Chondrocyte (in vitro differentiated cells): ENCODE measurements at places on chromosomes 2 and 18.

DNA sequence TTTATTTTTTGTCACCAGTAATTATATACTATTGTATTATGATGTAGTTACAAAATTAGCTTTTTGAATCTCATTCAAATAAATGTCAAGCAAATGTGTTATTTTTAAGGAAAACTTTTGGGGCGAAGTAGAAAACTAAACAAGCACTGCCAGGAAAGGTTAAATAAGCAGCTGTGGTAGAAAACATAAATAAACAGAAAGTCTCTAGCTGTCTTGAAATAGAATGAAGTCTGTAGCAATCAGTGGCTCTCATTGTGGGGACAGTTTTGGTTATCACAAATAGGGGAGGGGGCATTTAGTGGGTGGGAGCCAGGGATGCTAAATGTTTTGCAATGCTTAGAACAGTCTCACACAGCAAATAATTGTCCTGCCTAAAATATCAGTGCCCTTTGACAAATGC is 3.4 kb downstream of the INSIG2 start:
- no peak for DNase-seq

DNA sequence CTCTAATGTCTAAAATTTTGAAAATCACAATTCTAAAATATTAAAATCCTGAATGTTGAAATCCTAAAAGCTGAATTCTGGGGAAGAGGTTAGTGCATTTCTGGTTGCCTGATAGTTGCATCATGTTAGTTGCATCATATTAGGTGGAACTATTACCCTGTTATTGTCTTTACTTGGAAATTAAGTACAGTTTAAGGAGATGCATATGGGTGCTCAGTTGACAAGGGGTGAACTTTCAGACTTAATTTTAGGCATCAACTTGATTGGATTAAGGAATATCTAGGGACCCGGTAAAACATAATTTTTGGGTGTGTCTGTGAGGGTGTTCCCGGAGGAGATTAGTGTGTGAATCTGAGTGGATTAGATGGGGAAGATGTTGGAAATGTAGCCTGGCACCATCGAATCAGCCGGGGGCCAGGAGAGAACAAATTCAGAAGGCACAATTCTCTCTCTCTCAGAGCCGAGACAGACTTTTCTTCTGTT is 409.8 kb downstream of the PLCL1 start:
- DNase-seq = no peak

DNA sequence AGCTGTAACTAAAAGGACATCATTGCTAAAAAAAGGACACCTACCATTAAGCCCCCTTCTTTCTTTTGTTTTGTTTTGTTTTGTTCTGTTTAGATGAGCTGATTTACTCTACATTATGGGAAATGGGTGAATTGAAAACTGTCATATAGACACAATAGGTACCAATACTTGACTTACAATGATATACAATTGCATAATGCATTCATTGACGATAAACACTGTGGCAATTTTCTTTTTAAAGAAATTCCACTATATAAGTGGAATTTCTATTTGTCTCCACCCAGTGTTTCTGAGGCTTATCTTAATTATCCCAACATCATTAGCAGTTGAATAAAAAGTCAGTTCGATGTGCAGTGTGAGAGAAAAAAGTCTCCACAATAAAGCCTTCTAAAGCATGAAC is 282.1 kb downstream of the BCL2 start:
- DNase-seq = no peak

- DNase-seq = no peak
These were observed 66.6 kb downstream of the BCL2 start for GRCh38 chr18:63253014-63253413.

GRCh38 chr18:48161911-48162698 is 231.6 kb upstream of the SMAD2 start:
- no peak for DNase-seq

DNA sequence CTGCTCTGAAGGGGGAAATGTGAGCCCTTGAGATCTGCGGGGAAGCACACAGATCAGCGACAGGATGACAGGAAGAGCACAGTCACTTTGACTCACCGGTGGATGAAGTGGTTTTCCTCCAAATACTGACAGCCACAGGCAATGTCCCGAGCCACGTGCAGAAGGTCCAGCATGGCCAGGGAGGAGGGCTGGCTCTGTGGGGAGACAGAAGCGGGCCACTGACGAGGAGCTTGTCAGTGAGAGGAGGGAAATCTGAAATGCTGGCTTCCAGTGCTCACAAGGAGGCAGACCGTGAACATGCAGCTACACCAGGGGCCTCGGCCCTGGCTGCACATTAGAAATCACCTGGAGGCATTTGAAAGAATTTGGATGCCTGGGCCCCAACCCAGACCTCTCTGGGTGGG is 98.7 kb downstream of the CLIP4 start:
- DNase-seq = no peak

DNA sequence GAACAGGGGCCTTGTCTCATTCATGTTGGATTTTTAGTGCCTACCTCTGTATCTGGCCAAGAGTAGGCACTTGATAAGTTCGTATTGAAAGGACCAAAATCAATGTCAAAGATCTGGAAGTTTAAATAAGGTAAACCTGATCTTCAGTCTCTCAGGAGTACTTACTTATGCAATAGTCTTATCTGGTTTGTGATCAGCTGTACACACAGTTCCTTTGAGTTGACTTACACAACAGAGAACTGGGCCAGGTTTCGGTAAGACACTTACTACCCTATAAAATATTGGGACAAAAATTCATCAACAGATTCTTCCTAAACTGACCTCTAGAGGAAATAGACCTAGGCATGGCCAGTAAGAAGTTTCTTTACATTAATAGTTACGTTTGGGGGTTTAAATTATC is 113.6 kb upstream of the NXPH2 start:
- no peak for DNase-seq

DNA sequence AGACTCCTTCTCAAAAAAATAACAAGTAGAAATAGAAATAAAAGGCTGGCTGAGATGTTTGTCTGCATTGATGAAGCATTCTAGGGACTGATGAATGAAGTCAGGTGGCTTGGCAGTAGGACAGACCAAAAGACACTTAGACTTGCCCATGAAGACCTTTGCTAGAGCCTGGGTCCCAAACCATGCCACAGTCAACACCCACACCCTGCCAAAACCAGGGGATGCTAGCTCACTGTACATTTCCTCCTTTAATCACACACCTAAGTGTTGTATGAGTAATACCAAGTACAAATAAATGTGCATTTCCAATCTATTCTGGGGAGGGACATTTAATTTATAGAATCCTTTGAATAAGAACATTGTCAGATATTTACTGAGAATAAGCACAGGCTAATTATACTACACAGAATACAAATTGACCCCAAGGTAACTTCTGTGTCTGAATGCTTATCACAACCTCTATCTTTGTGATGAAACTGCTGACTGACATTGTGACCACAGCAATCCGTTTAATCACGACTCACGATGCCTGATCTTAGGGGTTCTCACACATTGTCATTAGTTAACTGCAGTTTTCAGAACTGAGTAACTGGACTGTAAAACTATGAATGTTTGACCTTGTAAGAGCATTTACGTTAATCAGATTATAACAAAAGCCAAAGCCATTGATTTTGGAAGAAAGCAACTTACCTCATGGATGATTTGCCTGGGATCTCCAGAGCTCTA is 10.5 kb upstream of the NOL10 start:
- no peak for DNase-seq

- DNase-seq = no peak
These were observed 2136.2 kb upstream of the CELF4 start for GRCh38 chr18:39701839-39702238.

DNA sequence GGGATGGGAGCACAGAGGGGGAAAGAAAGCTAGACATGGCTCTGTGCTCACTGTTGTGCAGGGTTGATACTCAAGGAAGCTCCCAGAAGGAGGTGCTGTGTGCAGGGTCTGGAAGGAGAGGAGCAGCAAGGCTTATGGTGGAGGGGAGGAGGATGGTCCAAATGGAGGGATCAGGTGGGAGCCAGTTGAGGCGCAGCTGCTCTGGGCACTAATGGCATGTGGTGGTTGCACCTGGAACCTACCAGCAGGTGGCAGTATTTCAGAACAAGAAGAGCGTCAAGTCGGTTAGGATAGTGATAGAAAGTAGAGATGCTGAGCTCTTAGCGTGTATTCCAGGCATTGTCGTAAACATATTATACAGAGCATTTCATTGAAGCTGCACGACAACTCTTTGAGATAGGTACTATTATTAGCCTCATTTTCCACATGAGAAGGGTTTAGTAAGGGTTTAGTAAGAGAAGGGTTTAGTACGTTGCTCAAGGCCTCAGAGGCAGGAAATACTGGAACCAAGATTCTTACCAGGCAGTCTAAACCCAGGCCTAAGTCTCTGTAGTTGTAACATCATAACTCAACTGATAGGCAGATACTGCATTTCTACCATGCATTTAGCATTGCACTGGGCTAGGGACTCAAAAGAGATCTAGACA is 223.7 kb downstream of the CYP26B1 start:
- no peak for DNase-seq

DNA sequence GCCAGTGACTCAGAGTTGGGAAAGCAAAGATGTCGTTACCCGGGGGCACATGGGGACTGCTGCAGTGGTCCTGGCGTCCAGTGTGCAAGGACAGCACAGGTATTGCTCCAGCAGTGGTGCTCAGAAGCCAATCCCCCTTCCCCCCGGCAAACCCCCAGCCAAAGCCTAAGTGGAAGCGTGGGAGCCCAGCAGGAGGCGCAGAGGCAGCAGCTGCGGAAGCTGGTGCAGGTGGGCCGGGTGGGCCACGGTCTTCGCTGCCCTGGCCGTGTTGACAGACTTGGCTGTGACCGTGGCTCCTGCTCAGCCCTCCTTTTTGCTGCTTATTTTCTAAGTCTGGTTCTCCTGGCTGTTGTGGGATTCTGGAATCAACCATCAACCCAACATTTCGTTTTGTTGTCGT is 369.8 kb upstream of the ST6GAL2 start:
- DNase-seq = no peak

DNA sequence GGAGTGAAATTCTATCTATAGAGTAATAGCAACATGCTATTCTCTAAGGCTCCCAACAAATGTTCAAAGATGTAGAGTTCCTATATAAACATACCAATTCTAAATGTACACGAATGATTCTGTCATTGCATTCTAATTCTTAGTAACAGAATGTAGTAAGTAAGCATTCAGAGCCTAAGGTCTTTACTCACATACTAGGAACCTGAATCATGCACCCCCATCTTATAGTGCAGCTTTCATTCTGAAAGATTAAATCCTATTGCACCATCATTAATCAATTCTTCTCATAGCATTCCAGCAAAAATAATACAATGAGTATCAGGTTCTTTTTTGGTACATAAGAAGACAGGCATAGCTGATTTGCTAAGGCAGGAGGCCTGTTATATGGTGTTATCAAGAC is 230.0 kb downstream of the NCKAP5 start:
- DNase-seq = no peak

DNA sequence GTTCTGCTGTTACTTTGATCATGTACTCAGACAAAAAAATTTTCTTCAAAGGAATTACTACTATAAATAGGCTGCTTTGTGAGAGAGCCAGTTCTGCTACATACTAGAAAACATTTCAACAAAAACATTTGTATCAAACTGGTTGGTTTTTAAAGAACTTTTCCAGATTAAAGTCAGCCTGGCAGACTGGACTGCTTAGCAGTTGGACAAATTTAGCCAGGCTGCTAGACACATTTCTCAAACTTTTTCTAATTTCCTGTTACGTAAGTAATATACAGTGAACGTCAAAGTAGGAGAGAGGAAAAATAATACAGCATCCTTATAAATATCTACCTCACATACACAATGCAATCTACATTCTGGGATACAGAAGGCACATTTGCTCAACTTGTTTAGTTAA is 109.5 kb downstream of the SP3 start:
- no peak for DNase-seq

GRCh38 chr2:105442056-105442455 is 43.2 kb upstream of the FHL2 start:
- no peak for DNase-seq

- no peak for DNase-seq
These were observed 587.7 kb downstream of the CPS1 start for GRCh38 chr2:211144078-211144477.

DNA sequence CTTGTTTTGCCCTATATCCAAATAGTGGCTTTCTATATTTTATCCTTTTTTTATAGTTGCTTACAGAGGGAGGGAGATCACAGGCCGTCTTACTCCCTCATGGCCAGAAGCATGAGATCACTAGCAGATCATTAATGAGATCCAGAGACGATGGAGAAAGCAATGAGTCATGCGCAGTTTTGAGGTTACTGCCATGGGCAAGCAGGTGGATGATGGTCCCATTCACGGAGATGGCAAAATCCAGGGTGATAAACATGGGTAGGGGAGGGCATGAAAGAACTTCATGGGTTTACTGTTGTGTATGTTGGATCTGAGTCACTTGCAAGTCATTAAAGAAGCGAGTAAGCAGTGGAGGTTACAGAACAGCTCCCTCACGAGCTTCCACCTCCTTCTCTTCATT is 60.4 kb downstream of the C18orf63 start:
- no peak for DNase-seq

DNA sequence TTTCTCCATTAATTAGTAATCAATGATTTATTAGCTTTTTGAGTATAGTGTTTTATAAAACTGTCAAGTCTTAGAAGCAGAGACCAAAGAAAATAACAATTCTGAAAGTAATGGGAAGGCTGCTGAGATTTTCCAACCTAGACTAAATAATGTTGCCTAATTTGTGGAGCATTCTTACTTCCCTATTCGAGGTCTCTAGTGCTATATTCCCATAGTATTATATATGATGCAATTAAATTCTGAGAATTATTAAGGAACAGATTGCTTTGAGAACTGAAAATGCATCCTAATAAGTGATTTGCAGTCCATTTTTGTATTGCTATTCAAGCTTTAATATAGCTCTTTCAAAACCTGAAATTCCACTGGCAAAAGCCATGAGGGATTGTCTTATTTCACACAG is 27.7 kb upstream of the DOCK10 start:
- DNase-seq = no peak

DNA sequence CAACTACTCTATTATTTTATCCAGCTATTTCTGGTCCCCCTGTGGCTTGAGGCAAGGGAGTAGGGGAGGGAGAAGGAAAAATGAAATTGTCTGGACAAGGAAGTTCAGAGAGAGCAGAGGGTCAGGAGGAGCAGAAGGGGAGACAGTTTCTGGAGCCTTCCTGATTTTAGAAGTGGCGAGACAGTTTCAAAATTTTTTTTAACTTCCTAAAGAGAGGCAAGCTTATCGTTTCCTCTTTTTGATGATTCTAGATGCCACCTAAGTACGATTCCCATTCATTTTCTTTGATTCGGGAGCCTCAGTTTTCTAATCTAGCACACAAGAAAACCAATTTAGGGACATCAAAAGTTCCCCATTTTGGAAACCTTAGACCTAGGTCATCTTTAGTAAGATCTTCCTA is 96.9 kb upstream of the B3GNT2 start:
- DNase-seq = no peak

DNA sequence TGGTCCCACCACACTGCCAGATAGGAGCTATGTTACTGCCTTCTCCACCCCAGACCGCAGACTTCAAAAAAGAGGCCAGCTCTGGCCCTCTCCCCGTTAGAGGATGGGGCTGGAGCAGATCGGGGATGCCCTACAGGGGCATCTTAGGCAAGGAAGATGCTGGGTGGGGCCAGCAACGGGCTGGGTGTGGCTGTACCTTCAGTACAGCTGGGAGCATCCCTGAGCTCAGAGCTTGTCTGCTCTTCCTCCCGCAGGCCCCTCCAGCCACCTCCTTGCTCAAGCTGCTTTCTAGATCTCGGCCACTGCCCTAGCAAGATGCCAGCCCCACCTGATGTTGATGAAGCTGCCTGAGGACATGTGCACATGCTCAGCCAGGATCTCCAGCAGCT is 9.8 kb downstream of the PTPRN start:
- no peak for DNase-seq

GRCh38 chr2:241931084-241931975 is 61.8 kb downstream of the RTP5 start:
- no peak for DNase-seq

GRCh38 chr2:68463287-68463877 is 3.7 kb downstream of the FBXO48 start:
- DNase-seq = no peak

- DNase-seq = no peak
These were observed 112.3 kb upstream of the CHAC2 start for GRCh38 chr2:53655256-53655655.
